ENCODE measurements at places on chromosomes 6 and 20. TPM values are rescaled to one million over a fixed set of nuclear protein-coding genes. Genes with fewer than 3 reads are reported as not detected.

- no peak for DNase-seq
Measured at GRCh38 chr6:46000905-46001304, 14.8 kb downstream of the CLIC5 start.

DNA sequence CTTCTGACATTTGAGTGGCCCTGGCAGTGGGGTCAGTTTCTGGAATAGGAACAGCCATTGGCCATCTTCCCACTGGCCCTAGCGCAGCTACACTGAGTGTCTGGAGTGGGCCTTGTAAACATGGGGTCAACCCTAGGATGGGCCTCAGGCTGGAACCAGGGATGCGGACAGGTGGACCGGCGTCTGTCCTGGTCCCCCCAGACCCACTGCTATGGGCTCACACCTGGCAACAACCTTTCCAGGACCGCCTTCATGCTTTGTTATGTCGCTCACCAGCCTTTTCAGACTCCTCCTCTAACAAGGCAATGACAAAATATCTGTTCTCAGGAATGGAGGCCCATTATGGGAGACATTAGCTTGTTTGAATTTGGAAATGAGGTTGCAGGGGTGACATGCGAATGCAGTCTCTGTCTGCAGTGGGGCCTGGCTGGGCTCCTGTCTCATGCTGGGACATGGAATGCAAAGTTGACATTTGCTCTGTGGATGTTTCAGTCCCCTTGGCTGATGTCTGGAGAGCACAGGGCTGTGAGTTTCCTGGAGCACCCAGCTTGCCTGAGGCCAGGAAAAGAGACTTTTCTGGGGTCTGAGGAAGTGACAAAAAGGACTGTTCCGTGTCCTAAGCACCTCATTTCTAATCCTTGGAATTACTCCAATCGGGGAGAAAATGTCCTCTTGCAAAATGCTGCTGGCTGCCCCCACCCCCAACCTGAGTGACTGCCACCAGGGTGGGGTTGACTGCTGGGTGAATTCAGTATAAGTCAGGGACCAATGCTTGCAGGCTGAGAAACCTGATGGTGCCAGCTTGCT, 98.7 kb upstream of the PMEPA1 start:
- DNase-seq = no peak

GRCh38 chr6:21496196-21496595, 97.4 kb upstream of the SOX4 start:
- no peak for DNase-seq

- DNase-seq = no peak
Measured at GRCh38 chr6:154440022-154440421, 70.5 kb downstream of the CNKSR3 start.

- DNase-seq = no peak
Measured at GRCh38 chr6:126886106-126886505, 232.4 kb upstream of the RSPO3 start.

DNA sequence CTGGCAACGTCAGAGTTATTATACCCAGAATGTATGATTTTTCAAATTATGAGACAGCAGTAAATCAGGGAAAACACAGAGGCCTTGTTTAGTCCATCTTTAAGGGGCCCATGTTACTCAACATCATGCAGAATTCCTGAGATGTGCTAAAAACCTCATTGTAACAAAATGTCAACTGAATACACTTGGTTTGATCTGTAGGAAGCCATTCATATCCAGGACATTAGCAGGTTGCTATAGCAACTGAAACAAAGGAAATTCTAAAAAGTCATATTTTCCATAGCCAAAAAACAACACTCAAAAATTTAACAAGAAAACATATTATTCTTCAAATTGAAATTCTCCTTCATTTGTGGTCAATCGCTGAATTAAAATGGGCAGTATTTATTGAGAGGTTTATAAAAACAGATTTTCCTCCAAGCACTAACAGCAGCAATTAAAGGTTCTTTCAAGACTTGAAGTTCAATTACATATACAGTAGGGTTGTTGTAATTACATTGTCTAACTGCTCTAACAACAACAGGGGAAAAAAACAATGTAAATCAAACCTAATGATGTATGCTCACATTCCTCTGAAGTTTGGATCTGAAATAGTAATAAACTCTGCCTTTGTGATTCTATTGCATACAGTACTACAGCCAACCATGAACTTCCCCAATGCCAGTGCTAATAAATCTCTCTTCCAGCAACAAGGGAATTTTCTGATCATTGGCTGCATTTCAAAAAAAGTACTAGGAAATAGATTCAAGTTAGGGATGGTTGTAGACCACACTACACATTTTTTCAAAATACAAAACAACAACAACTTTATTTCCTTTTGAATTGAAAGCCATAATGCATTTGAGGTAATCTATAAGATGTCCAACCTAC, 34.9 kb downstream of the COL12A1 start:
- DNase-seq = no peak

The MTHFD1L gene
- polyA plus RNA-seq = 1.1 TPM

Measured in naive B cell (primary cell).